ENCODE measurements at places on chromosomes 5 and 9.
A peak's percentile ranks its signal among the peaks of the same experiment; 100 is the strongest.

DNA sequence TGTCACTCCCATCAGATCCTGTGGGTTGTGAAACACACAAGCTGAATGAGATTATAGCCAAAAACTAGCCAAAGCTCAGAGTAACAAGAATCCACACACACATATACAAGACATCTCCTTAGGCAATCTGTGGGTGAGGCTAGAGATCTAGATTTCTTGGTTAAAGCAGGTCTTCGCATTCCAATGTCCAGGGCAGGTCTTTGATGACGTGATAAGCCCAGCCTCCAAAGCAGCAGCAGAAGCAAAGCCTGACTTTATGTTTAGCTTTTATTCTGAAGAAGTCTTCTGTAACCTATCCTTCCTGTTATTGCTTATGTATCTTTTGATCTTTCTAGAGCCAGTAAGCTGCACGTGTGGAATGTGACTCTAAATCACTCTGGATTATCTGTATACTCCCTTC is 199.1 kb upstream of the SLC30A5 start:
- no peak for DNase-seq

DNA sequence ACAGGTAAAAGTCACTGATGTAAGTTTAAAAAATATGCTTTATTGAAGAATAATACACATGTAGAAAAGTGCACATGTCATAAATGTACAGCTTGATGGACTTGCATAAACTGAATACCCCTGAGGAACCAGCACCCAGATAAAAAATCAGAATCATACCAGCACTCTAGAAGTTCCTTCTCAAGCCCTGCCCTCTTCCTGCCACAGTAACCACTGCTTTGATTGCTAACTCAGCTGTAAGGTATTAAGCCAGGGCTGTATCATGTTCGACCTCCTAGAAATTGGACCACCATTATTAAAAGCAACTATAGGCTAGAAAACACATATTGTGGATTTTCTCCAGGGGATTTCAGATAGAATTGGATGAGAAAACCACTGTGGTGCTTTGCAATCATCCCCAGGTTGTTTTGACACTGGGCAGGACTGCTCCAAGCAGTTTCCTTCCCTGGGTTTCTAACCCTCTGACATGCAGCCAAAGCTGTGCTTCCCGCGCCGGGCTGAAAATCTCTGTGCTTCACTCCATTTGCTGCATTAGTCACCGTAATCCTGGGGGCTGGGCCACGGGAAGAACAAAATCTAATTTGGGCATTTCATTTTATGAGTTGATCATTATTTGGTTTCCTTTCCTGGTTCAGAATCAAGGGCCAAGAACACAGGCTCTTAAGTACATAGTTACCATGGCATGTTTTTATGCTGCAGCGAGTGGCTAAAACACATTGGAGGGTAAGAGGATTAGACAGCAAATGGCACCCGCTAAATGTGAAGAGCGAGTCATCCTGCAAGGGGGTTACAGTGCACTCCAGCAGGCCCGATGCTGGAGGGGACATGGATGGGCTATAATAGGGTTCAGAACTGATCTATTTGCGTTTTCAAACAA is 139.4 kb upstream of the IL12B start:
- DNase-seq: no peak

DNA sequence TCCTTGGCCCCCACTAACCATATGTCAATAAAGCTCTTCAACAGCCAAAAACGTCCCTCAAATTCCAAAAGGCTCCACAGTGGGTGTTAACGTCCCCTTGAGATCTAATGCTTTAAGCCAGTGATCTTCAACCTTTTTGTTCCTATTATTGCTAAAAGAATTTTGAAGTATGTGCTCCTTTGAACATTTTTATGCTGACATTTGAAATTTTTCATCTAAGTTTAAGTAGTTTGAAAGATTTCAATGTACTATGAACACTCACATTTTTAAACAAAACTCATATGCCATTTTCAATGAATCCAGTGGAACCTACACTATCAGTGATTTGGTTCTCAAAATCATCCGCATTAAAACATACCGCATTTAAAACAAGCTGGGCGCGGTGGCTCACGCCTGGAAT is 29.9 kb downstream of the AUH start:
- DNase-seq: no peak

GRCh38 chr9:18979367-18979766 is 53.6 kb downstream of the SAXO1 start:
- DNase-seq: no peak

- DNase-seq: no peak
Measured at GRCh38 chr9:97405551-97405950, 6.3 kb upstream of the TDRD7 start.

GRCh38 chr5:23318960-23319359 is 188.4 kb upstream of the PRDM9 start:
- DNase-seq: no peak

- no peak for DNase-seq
Measured at GRCh38 chr5:172133359-172134029, 54.5 kb downstream of the STK10 start.

- DNase-seq: no peak
Measured at GRCh38 chr5:90613918-90614504, 55.4 kb downstream of the ADGRV1 start.

DNA sequence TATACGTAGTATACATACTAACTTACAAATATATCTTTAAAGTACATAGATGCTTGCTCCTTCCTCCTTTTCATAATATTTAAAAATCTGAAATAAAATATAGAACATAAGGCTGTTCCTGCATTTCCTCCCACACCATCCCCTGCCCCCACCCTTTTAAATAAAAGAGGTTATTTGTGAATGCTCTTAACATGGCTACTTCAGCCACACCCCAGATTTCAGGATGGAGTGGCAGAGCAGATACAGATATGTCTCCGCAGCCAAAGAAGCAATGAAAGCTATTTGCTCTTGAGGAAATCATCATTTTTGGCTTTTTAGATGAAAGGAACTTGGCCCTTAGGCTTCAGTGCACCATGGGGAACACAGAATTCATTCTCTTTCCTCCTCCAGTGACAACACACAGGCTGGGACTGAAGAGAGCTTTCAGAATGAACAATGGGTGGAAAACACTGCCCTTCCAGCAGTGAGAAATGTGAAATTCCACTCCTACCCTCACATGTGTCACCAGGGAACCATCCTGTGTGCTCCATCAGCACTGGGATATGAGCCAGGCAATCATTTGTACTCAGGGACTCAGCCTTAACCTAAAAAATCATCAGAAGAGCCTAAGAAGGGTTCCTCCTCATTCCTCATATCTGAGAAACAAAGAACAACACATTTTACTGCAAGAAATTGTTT is 134.3 kb downstream of the PPP2R2B start:
- DNase-seq: no peak

DNA sequence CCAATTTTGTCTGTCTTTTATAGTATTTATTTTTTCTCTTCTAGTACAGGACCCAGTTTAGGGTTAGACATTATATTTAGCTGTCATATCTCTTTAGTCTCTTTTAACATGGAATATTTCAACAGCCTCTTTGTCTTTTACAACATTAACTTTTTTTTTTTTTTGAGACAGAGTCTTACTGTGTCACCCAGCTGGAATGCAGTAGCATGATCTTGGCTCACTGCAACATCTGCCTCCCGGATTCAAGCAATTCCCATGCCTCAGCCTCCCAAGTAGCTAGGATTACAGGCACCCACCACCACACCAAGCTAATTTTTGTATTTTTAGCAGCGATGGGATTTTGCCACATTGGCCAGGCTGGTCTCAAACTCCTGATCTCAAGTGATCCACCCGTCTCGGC is 90.1 kb downstream of the ADAMTS6 start:
- no peak for DNase-seq

GRCh38 chr5:15719784-15720183 is 219.8 kb downstream of the FBXL7 start:
- no peak for DNase-seq

GRCh38 chr5:168364750-168365550 is 73.5 kb downstream of the WWC1 start:
- DNase-seq: no peak

GRCh38 chr9:127903557-127904475 is 4.4 kb upstream of the ST6GALNAC6 start:
- peak; percentile 76 for DNase-seq

- no peak for DNase-seq
Measured at GRCh38 chr5:76952795-76953536, at the start of gene CRHBP. Gene CRHBP, plus strand, starts transcription at chr5:76953045. Its CDS starts 90 bp downstream, at chr5:76953135.

DNA sequence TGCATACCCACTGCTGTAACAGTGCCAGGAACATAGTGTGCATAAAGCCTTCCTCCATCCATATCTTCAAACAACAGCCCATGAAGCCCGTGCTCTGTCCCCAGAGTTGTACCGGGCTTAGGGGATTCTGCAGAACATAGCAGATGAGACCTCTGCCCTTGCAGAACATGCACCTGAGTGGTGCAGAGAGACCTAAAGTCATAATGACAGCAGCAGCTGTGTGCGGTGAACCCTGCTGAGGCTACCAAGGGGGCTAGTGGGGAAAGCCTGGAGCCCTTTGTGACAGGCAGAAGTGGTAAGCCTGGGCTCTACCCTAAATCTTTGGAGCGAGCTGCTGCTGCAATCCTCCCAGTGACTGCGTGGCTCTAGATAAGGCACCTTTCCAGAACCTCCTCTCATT is 32.2 kb upstream of the BRD3 start:
- peak; percentile 26 for DNase-seq

DNA sequence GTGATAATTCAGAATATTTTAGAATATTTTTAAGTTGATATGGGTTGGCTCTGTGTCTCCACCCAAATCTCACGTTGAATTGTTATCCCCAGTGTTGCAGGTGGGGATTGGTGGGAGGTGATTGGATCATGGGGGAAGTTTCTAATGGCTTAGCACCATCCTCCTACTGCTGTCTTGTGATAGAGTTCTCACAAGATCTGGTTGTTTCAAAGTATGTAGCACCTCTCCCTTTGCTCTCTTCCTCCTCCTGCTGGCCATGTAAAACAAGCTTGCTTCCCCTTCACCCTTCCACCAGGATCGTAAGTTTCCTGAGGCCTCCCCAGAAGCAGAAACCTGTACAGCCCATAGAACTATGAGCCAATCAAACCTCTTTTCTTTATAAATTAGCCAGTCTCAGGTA is 214.6 kb upstream of the C9orf72 start:
- DNase-seq: peak; percentile 2

- no peak for DNase-seq
Measured at GRCh38 chr5:3854188-3854821, 258.7 kb downstream of the IRX1 start.

GRCh38 chr5:85452322-85453025 is 1067.8 kb upstream of the EDIL3 start:
- no peak for DNase-seq

DNA sequence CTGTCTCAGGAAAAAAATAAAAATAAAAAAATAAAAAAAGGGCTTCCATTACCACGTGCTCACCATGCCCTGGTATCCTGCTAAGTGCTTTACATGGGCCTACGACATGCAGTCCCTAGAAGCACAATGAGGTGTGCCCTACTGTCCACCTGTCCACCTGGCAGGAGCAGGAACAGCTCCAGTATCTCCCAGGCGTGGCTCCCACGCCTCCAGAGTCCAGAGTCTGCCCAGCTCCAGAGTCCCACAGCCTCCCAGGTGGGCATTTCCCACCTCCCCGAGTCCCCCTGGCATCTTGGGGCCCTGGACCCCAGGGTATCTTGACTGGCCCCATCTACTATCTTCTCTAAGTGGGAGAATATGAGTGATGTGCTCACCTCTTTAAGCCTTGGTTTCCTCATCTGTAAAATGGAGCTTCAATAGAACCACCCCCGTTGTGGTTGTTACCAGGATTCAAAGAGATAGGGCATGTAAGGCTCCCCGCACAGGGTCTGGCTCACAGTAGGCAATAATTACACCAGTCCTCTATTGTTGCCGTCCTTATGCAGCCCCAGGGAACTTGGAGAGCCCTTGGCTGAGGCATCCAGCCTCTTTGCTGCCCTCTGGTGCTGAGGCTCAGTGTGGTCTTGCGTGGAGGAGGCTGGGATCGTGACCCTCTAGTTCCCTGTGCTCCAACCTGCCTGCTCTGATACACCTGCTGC is 8.9 kb downstream of the CXCL14 start:
- peak; percentile 54 for DNase-seq

GRCh38 chr5:115354246-115354645 is 57.8 kb upstream of the CCDC112 start:
- DNase-seq: no peak

DNA sequence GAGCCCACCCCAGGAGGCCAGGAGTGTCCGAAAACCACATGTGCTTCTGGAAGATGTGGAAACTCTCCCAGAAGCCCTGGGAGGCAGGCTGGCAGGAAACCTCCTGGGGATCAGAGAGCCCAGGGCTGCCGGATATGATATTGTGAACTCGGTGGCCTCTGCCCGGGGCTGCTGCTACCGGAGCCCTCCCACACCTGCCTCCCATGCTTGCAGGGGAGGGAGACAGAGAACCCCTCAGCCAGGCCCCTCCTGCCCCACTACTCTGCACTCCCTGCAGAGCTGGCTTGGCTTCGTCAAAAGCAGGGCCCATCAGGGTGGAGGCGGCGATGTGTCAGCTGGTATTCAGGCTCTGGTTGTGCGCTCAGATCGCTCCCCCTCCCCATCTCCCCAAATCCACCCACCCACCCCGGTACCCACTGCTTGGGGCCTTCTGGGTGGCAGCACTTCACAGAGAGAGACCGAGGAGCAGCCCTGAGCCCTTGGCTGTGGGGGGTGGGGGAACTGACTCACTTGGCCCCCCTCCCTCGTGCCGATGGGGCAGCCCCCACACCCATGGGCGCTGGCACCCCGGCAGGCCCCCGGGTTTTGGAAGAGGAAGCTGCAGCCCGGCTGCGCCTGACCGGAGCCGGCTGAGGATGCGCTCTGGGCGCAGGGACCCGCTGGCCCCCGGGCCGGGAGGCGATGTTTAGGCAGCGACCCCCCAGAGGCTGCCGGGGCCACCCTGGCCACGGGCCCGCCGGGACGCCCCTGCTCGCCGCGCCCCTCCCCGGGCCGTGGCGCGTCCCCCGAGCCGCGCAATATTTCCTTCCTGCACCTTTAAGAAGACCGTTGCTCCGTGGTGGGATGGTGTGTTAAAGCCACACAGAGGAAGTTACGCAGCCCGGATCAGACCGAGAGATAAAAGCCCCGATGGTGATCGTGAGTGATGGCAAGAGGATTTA is 786 bp upstream of the NTNG2 start:
- no peak for DNase-seq

GRCh38 chr5:108715408-108715807 is 32.3 kb upstream of the FER start:
- DNase-seq: no peak

- DNase-seq: no peak
Measured at GRCh38 chr9:114505187-114506081, at the start of gene WHRN. Gene WHRN, minus strand, starts transcription at chr9:114505473. Its CDS starts 672 bp downstream, at chr9:114504801.
